ENCODE measurements at places on chromosomes 1 and 21.

GRCh38 chr1:207519505-207520399 lies 23.8 kb downstream of the CR1 start:
- DNase-seq: no peak

- DNase-seq: no peak
These were observed 36.7 kb upstream of the MTF2 start for GRCh38 chr1:93042187-93043056.

DNA sequence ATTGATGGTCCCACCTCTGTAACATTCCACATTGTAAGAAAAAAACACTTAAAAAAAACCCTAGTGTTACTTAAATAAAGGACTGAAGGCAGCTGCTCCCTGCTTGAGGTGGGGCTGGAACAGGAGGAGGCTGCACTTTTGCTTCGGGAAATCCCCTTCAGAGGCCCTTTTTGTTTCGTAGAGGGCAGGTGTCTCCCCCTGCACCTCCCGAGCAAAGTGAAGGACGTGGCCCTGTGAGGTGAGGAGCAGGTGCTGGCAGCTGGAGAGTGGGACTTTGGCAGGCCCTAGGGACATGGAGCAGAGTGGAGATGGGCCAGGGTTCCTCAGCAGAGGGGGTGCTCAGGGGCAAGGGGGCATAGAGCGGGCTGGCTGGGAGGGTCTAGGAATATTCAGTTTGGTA lies 33.4 kb upstream of the WNT4 start:
- DNase-seq: no peak

DNA sequence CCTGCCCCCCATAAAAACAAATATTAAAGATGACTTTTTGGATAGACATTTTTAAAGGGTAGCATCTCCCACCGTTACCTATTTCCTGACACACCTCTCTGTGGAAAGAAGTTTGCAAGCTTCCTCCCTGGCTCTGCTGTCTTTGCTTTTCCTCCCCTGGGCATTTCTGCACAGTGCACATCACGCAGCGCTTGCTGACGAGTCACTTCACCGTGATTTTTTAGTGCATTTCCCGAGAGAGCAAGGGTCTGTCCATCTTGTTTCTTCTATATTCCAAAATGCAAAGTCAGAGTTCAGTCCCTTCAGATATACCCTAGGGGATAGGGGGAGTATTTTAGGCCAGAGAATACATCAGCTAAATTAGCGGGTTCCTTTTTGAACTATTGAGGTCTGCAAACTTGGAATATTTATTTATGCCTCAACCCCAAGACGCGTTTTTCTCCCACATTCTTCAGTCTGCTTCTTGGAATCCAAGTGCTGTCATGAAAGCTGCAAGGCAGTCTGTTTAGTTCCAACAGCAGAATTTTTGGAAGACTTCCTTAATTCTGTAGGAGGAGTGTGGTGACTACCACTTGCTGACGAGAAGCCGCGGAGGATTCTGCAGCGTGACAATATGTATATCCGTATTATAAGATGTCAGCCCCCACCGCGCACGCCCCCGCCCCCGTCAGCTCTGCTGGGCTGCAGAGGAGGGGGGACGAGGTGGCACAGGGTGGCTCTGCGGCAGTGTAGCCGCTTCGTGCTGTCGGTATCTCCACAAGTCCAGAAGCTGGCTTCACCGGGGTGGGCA lies 22.4 kb downstream of the SMYD2 start:
- no peak for DNase-seq

DNA sequence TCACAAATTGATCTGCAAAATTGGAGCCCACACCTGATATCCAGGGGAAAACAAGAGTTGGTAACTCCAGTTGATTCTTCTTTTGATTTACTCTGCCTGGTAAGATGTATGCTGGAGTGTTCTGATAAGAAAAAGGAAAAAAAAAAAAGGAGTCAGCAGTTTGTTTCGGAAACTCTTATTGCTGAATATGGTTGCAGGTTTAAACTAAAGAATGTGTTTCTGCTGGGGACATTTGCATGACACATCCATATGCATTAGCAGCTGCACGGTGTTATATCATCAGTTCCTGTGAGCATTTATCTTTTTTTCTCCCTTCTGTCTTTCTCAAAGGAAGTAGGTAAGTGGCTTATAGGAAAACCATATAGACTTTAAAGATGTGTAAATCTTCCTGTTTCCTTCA lies 418.5 kb upstream of the ESRRG start:
- DNase-seq: no peak

DNA sequence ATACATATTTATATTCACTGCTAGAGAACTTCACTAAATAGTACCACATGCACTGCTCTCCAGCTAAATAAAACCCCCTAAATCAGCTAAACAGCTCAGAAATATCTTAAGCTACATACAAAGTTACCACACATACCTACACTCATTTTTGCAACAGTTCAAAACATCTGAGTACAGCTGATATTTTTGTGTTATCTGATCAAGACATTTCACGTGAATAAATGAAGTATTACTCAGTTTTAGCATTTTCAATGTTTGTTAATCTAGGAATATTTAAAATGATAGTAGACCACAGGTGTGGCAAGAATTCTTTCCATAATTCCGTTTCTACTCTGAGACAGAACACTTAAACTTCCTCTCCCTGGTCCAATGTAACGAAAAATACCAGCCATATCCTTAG lies 20.8 kb downstream of the EVI5 start:
- DNase-seq: no peak

- DNase-seq: no peak
These were observed 12.9 kb downstream of the FAAH start for GRCh38 chr1:46406881-46407608.

GRCh38 chr1:119330466-119331189 lies 38.0 kb upstream of the HAO2 start:
- DNase-seq: no peak

DNA sequence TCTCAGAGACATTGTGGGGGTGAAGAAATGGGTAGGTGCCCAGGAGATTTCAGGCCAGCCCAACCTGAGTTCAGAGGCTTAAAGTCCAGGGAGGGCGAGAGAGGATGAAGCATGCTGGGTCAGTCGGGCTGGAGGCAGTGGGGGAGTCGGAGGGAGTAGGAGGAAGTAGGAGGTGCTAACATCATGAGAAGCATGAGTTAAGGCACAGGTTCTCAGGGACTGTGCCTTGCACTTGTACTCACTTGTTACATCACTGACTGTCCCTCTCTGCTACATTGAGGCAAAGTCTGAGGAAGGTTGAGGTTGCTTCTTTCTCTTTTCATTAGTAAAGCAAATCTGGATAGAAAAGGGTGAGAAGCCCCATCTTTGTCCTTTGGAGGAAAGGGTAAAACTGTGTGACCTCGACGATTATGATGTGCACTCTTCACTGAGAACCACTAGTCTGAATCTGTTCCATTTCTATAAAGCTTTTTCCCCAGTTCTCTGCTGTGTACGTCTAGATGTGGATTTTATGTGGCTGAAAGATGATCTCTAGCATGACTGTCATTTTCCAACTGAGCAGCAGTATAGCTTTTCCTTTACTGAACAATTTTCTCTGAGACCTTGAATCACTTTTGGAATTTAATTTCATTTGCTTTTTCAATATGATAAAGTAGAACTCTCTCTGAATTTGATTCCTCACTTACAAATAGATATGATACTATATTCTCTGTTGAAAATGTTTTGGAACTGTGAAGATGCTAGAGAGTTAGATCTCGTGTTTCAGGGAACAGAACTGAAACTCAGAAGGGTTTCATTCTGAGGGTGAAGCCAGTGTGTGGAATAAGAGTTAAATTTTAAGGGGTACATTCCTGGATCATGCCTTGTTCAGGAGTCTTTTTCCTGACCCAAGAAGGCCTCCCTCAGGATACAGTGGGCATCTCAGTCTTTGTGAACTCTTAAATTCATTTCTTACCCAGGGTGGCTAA lies 94.6 kb downstream of the FGGY start:
- no peak for DNase-seq

GRCh38 chr1:45326627-45327623 lies at the start of gene HPDL:
Gene HPDL, plus strand, starts transcription at chr1:45326895. Its CDS starts 254 bp downstream, at chr1:45327149.
- no peak for DNase-seq

GRCh38 chr21:41316200-41317062 lies at the start of gene FAM3B:
Gene FAM3B, plus strand, starts transcription at chr21:41316801. Its CDS starts 79 bp downstream, at chr21:41316880.
- DNase-seq: no peak

DNA sequence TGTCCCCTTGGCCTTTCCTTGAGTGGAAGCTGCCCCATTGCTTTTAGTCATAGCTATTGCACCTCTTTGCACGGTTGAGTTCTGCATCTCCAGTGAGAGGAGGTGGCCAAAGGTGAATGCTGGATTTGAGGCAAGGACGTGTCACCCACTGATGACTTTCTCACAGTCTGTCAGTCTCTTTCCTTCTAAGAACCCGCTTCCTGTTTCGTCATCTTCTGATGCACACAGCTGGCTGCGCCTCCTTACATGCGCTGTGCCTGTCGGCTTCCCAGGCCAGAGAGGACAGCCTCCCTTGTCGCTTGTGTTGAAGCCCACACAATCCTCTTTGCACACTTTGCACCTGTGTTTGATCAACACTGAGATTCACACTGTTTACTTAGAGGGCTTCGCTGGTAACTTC lies 41.8 kb upstream of the PWP2 start:
- peak; percentile 36 for DNase-seq

- no peak for DNase-seq
These were observed 26.9 kb upstream of the EXOSC10 start for GRCh38 chr1:11126569-11126968.

- DNase-seq: no peak
These were observed 62.2 kb upstream of the TINAGL1 start for GRCh38 chr1:31514117-31514516.
